ENCODE measurements at places on chromosomes 4 and X. TPM values are rescaled to one million over a fixed set of nuclear protein-coding genes. Genes with fewer than 3 reads are reported as not detected.

Gene USP17L26
- total RNA-seq, result not detected

GRCh38 chrX:154731881-154732280 lies 19.0 kb downstream of the GAB3 start:
- H3K27me3 ChIP-seq, result no peaks in the 10 kb centered on the region
- no peak overlapping the region for H3K4me3 ChIP-seq
- H3K36me3 ChIP-seq, result no peaks in the 10 kb centered on the region
- H3K27ac ChIP-seq, result no peak overlapping the region

Gene KIAA1210
- not detected for total RNA-seq

DNA sequence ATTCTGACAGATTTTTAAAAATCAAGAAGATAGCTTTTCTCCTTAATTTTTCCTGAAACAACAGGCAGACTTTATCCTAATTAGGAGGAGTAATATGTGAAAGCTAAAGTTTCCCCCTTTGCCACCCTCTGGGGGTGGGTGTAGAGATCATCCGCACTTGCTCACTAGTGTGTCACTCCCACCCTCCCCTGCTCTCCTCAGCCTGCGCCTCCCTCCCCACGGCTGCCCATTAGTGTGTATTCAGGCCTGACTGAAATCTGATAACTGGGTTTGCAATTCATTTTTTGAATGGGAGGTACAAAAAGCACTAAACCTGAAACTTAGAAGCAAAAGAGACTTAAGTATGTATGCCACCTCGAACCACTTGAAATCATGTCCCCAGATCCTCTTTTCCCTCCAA lies 110.4 kb upstream of the TRIM2 start:
- no peak overlapping the region for H3K4me3 ChIP-seq
- H3K27ac ChIP-seq, result no peak overlapping the region
- H3K27me3 ChIP-seq, result no peaks in the 10 kb centered on the region
- H3K36me3 ChIP-seq, result no peaks in the 10 kb centered on the region
- DNase-seq, result no peak

Gene DGAT2L6
- not detected for total RNA-seq

Data from osteocyte (in vitro differentiated cells).